AG10803 (cell line): ENCODE measurements at places on chromosomes 1 and 21.

- peak; percentile 21 for DNase-seq
Measured at GRCh38 chr1:85078903-85079302, 30.6 kb upstream of the MCOLN3 start.

GRCh38 chr1:25099343-25099951 lies 132.9 kb downstream of the SYF2 start:
- no peak for DNase-seq

DNA sequence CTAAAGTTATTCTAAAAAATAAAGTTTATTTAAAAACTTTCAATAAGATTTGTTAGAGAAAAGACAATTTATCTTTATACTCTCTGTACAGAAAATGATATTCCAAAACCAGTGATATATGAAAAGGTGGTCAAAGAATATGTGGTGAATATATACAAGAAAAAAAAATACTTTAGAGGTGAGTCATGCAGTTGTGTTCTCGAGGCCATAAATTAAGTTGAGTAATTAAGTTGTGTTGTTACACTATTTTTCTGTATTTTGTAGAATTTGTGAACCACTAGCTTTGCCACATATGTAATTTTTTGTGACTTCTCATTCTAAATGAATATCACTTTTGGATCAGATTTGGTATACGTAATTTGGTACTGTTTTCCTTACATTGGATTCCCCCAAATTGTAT lies 23.6 kb upstream of the DUSP10 start:
- no peak for DNase-seq

DNA sequence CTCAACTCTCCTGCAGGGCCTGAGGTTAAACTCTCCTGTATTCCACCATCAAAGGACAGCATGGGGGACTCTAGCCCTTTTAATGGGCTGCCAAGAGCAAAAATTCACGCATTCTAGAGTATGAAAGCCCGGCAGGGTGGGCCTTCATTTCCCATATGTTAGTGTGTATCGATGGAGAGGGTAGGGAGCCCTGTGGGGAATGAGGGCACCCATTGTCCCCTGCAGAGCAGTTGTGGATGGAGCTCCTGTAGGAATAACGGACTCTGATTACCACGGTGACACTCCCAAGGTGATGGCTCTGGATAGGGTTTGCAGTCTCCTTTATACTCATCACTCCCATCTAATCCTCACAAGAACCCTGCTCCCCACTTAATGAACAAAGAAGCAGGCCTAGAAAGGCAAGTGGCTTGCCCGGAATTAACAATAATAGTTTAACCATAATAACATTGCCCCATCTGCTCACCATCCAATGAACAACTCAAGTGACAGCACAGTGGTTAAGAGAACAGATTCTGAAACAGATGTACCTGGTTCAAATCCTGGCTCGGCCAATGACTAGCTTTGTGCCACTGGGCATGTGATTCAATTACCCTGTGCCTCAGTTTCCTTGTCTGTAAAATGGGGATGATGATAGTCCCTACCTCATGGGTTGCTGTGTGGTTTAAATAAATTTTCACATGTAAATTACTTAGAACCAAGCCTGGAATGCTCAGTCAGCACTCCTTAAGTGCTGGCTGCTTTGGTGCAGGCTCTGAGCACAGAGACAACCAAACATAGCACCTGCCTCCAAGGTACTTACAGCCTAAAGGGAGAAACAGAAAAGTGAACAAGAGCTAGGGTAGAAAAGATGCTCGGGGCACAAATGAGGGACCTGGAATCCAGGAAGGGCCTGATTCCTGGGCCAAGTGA lies 29.0 kb downstream of the HIVEP3 start:
- DNase-seq = no peak

DNA sequence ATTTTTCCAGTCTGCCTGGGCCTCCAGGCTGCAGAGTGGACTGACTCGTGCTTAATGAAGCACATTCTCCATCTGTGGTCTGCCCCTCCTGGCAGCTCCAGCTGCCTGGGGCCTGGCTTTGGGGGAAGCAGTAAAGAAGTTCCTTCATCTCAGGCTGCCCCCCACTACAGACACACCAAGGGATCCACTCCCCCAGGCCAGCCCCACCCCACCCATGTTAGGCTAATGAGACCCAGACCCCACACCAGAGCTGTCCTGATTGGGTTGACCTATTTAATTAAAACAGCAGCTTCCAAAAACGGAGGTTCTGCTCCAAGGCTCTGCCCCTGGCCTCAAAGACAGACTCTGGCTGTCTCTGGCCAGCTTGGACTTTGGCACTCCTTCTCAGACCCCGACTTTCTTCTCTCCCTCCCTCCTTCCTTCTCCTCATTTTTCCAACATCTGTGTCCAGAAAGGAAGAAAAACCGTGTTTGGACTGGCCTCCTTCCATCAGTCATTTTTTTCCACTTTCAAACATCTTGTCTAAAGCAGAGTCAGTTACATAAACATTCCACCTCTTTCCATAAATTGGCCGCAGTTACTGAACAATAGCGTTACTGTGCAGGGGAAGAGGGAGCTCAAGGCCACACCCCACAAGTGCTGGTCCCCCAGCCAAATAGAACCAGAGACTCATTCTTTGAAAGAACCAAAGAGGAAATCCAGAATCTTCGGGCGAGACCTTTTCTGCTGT lies 29.7 kb downstream of the SERTAD4 start:
- DNase-seq = peak; percentile 96

GRCh38 chr1:172756024-172756423 lies 97.1 kb downstream of the FASLG start:
- no peak for DNase-seq

DNA sequence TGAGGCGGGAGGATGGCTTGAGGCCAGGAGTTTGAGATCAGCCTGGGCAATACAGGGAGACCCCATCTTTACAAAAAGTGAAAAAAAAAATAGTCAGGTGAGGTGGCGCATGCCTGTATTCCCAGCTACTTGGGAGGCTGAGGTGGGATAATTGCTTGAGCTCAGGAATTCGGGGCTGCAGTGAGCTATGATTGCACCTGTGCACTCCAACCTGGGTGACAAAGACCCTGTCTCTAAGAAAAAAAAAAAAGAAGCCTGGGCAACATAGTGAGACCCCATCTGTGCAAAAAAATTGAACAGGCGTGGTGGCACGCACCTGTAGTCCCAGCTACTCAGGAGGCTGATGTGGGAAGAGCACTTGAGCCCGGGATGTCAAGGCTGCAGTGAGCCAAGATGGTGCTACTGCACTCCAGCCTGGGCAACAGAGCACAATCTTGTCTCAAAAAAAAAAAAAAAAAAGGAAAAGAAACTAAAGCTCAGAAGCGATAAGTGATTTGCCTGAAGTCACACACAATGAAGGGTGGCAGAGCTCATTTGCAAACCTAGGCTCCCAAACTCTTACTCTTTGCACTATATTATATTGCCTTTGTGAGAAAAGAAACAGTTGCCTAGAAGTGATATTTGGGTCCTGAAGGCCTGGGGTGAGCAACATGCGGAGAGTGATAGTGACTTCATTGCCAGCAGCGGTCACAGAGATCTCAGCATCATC lies 2.0 kb downstream of the CCDC24 start:
- no peak for DNase-seq

DNA sequence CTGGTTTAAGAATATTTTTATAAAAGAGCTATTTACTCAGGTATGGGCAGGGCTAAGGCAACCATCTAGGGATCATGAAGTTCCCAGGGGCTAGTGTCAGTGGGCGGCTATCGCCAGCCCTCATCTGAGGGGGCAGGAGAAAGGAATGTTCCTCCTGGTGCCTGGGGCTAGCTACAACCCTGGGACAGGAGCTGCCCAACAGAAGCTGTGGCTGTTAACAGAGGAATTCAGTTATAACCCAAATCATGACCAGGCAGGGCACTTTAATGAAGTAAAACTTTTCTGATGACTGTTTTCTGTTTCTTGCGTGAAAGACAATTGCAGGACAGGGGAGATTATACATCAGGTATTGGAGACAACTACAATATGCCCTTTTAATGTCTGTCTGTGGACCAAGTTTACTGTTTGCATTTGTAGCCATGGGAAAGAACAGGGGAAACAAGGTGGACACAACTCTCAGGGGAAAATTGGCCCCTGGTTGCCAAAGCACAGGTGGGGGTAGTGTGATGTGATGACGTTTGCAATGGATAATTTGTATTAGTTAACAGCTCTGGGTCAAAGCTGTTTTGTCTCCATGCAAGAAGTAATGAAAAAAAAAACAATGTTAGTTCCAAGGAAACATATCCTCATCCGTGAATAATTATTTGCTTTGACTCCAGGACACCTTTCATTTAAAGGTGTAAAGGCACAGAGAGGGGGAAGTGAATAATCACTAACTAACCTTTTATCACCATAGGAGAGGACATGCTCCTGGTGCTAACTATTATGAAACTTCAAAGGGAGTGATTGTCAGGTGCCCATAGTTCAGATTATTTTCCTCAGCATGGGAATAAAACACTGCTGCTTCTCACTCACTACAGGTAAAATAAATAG lies 105.2 kb downstream of the TSEN15 start:
- no peak for DNase-seq

- DNase-seq = no peak
Measured at GRCh38 chr1:22749503-22749902, 38.9 kb downstream of the EPHB2 start.

GRCh38 chr1:223765719-223766340 lies 53.5 kb downstream of the CAPN2 start:
- DNase-seq = no peak

DNA sequence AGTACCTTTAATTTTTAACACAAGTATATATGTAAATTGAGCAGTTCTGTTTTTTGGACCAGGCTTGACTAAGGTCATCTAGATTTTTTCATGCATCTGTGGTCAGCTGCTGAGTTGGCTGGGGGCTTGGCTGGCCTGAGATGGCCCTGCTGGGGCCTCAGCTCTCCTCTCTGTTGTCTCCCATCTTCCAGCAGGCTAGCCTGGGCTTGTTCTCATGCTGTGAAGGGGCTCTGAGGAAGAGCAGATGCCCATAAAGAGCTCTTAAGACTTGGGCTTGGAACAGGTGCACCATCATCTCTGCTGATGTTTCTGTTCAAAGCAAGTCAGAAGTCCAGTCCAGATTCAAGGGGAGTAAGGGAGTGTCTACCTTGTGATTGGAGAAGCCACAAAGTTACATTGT lies 51.2 kb upstream of the TNR start:
- DNase-seq = no peak

- DNase-seq = no peak
Measured at GRCh38 chr21:44785620-44786335, 15.8 kb downstream of the UBE2G2 start.

DNA sequence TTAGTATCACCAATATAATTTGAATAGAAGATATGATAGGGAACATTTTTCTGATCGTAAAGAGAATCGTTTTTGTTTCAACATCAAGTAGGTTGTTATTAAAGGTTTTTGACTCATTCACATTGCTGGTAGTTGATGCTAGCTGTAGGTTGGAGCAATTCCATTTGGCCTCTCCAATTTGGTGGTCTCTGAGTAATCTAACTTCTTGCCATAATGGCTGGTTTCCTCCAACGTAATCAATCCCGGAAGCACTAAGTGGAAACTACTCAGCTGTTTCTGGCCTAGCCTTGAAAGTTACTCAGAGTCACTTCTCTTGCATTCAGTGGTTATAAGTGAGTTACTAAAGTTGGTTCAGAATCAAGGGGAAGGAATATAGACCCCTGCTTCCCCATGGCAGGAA lies 26.0 kb downstream of the RCOR3 start:
- peak; percentile 17 for DNase-seq

DNA sequence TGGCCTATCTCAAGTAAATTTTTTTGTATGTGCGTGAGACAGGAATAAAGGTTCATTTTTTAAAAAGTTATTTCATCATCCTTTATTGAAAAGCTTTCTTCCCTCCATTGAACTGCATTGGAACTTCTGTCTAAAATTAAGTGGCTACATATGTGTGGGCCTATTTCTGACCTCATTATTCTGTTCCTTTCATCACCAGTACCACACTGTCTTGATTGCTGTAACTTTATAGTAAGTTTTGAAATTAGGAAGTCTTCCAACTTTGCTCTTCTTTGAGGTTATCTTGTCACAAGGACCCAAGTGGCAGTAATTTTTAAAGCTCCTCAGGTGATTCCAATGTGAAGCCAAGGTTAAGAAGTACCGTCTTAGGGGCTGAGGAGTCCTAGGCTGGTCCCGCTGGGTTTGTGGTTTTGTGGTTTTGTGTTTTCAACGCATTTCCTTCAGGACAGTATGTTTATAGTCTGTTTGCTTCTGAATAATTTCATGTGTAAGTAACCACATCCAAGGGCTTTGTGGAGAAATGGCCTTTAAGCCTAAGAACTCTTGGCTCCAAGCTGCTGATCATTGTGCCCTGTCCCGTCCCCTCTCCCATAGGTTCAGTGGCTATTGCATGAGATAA lies 12.4 kb upstream of the SCAF4 start:
- peak; percentile 37 for DNase-seq

- DNase-seq = no peak
Measured at GRCh38 chr1:156862997-156863599, 2.4 kb downstream of the NTRK1 start.

GRCh38 chr1:12738934-12739333 lies 7.1 kb upstream of the CFAP107 start:
- DNase-seq = no peak

- no peak for DNase-seq
Measured at GRCh38 chr1:92838519-92838918, 6.7 kb downstream of the RPL5 start.

DNA sequence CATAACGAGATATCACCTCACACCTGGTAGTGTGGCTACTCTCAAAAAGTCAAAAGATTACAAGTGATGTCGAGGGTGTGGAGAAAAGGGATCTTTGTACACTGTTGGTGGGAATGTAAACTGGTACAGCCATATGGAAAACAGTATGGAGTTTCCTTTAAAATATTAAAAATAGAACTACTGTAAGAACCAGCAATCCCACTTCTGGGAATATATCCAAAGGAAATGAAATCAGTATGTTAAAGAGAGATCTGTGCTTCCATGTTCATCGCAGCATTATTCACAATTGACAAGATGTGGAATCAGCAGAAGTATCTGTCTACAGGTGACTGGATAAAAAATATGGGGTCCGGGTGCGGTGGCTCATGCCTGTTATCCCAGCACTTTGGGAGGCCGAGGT lies 7.6 kb upstream of the PIK3C2B start:
- no peak for DNase-seq

DNA sequence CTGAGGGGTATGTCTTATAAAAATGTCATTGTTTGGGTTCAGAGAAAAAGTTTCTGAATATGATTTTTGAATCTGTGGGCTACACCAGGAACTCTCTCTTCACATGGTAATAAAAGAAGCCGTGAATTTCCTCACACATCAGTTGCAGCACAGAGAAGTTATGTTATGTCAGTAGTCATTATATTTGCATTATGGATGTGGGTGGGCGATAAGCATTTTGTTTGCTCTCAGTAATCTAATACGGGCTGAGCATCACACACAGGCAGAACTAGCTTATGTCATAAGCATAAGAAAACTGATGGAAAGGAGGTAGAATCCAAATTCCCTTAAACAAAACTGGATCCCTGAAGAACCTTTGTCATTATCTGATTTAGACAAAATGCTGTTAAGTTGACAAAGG lies 70.8 kb downstream of the PRDM2 start:
- DNase-seq = no peak

GRCh38 chr1:8625981-8626898 lies 191.2 kb downstream of the RERE start:
- peak; percentile 95 for DNase-seq

GRCh38 chr1:8266436-8267165 lies 51.3 kb upstream of the SLC45A1 start:
- no peak for DNase-seq
